ENCODE measurements at places on chromosomes 6 and 20.

DNA sequence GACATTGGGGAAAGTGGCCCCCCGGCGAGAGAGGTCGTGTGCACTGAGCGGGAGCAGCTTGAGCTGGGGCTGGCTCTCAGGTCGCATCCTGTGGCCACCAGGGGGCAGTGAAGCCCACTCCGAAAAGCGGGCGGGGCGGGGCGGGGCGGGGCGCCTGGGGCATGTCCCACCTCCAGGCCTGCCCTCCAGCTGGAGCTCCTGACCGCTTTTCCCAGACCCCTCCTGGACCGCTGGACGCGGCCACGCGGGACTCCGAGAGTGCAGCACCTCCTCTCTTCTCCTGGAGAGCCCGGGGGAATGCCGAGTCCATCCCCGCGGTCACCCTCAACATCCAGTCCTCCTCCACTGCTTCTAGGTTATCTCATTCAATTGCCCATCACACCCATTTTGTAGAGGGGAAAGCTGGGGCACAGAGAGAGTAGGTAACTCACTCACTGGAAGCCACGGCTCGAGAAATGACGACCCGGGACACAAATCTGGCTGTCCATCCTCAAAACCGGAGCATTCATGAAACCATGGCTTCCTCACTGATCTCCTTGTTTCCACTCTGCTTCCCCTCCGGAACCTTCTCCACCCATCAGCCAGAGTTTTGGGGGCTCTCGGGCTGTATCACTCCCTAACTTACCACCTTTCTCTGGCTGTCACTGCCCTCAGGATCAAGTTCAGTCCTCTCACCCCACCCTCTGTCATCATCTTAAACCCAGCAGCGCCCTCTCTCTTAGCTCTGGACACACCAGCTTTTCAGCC, 24.1 kb downstream of the COX4I2 start:
- DNase-seq, result peak; percentile 83

DNA sequence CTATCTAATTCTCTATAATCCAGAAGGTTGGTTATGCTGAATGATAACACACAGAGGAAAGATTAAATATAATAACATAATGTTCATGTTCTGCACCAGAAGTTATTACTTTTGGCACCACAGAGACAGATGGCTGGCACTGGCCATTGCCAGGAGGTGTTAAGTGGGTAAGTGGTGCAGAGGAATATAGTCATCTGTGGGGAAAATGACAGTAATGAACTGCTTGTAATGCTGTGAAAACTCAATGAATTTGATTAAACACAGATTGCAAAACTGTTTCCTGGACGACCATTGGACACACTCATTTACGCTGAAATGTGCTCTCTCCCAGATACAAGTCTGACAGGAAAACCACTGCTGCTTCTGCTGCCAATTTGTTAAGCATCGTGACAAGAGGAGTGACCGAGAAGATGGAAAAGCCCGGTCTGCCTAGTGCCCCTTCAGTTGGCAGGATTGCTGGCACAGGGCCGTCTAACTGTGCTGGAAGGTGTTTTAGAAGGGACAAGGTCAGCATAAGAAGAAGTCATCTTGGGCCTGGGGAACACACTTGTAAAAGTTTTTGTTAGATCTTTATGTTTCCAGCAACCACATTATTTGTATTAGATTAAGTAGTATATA, 567.4 kb downstream of the CBLN4 start:
- no peak for DNase-seq

DNA sequence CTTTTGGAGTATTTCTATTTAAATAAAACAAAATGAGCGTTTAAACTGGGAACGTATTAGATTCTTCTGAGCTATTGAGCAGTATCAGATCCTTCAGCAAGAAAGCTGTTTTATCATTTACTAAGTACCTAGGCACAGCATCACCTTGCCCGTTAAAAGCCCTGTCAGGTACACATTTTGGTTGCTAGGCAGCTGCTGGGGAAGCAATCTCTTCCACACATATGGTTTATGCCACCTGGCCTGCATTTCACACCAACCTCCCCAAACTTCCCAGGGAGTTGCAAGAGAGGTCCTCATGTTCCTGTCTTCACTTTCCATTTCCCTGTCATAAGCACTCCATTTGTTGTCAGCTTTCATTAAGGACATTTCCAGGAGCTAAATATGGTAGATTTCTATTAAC, 400.1 kb downstream of the PLCB1 start:
- DNase-seq, result no peak

GRCh38 chr6:127592964-127593363, 16.0 kb downstream of the C6orf58 start:
- no peak for DNase-seq

- DNase-seq, result no peak
Observed at GRCh38 chr6:38404355-38404754, 235.4 kb downstream of the BTBD9 start.

DNA sequence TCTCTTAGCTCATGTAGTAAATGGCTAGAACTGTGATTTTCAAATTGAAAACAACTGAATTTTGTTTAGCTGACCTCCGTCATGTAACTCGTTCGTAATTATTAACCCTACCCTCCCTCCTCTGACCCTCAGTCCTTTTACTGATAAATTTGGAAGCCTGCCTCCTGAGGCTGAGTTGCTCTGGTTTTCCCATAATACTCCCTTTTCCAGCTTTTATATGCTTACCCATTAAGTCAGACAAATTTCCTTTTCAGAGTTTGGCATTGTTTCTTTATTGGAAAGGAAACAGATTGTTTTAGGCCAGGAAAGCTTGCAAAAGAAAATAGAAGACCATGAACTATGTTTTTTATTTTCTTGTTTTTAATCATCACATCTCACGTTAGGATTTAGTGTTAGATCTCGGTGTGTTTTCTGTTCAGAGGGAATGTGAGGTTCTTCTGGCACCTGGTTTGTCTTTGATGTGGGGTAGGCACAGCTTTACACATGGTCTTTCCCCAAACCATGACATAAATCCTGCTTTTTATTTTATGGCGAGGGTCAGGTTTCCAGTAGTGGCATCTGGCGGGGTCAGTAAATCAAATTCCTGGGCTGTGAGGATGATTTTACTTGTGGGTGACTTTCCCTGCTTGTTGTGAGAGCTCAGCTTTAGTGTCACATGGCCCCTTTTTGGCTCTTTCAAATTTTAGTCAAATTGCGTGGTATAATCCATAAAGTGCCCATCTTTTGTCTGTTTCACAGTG, 24.5 kb downstream of the PLCB4 start:
- no peak for DNase-seq

DNA sequence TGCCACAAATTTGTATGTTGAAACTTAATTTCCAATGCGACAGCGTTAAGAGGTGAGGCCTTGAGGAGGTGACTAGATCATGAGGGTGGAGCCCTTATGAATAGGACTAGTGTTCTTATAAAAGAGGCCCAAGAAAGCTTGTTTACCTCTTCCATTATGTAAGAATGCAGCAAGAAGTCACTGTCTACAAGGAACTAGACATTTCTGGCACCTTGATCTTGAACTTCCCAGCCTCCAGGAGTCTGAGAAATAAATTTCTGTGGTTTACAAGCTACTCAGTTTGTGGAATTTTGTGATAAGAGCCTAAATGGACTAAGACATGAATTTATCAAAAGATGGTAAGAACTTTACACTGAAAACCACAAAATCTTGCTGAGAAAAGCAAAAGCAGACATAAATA, 173.6 kb upstream of the SGK1 start:
- DNase-seq, result no peak

DNA sequence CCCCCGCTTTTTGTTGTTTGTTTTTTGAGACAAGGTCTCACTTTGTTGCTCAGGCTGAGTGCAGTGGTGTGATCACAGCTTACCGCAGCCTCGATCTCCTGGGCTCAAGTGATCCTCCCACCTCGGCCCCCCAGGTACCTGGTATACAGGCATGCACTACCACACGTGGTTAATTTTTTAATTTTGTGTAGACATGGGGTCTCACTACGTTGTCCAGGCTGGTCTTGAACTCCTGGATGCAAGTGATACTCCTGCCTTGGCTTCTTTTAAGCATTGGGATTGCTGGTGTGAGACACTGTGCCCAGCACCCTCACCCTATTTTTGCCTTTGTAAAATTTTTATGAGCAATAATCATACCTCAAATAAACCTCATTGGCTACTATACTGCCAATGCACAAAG, 5.5 kb downstream of the ENPP3 start:
- DNase-seq, result no peak

DNA sequence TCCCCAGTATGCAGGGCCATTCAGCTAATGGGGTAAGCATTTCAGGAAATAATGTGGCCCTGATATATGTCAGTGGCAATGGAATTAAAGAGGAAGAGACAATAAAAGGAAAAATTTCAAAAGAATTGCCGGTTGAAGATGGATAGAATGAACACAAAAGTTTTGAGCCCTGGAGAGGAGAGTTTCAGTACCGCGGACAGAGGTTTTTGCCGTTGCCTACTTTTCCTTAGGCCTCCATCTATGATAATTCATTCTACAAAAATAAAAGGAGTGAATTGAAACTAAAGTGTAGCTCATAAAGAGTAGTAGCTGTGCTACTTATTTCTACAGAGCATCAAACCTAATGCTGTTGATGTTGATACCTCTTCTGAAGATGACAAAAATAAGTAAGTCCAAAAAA, 140.7 kb downstream of the RNASET2 start:
- DNase-seq, result peak; percentile 2

DNA sequence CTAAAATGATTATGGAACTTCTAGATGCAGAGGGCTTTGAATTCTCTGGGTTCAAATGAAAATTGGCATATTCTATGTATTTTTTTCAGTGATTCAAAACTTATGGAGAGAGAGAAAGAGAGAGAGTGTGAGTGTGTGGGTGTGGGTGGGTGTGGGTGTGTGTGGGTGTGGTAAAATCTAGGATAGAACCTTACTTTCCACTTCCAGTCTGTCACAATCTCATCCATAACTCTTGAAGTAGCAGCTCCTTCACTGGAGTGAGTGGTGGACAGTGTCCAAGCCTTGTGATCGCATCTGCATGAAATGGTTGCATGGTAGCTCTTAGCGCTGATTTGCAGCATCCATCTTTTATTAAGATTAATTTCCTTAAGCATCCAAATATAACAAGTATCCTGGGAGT, 37.7 kb downstream of the ADGB start:
- no peak for DNase-seq

GRCh38 chr20:43188861-43189553, 699 bp downstream of the PTPRT start:
- no peak for DNase-seq

GRCh38 chr6:69601132-69601531, 195.7 kb downstream of the LMBRD1 start:
- no peak for DNase-seq

DNA sequence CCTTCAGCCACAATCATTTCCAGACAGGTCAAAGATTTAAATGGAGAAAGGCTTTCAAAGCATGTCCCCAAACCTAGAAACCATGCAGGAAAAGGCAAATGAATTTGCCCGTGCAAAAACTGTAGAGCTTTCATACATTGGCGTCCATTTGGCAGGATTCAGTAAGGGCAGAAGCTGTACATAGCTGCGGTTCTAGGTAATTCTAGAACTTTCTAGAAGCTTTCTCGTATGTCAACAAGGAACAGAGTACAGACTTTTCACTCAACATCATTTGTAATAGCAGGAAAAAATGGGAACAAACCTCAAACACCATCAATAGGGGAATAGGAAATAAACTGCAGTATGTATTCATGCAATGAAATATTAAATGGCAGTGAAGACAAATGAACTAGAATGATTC, 11.1 kb upstream of the MAPK13 start:
- DNase-seq, result no peak

DNA sequence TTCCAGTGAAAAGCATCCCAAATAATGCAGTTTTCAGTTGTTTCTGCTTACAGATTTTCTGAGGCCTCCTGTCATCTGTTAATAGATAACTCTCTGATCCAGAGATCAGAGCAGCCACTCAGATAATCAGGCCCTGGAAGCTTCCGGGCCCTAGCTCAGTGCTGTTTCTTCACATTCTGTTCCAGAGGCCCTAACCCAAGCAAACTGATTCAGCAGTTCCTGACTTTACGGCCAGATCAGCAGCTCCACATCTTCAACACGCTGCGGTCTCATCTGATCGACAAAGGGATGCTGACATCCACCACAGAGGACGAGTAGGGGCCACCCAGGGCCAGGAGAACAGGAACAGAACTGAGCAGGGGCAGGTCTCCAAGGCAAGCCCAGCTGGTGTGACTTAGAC, 63.1 kb downstream of the CDS2 start:
- DNase-seq, result no peak

DNA sequence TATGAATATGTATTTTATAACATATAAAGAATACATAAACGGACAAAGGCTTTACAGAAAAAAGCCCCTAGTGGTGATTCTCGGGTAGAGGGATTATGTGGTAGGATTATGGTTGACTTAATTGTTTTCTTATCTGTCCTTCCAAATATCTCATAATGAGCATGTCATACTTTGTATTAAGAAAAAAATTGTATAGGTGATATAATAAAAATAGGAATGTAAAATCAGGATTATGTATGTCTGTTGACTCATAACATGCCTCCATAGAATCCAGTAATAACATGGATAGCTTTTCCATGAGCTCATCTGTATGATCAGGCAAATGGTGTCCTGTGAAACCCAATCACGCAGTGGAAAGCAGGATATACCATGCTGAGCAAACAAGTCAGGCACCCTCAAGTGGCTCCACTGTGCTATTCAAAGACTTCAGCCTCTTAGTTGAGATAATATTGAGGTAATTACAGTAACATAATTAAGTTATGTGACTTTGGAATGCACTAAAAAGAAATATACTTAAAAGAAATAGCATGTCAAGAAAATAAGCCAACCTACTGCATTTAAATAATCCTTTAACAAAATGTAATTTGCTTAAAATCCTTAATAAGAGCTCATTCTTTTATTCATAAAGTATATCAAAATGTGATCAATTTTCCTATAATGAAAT, 39.6 kb upstream of the PRELID3B start:
- DNase-seq, result no peak

DNA sequence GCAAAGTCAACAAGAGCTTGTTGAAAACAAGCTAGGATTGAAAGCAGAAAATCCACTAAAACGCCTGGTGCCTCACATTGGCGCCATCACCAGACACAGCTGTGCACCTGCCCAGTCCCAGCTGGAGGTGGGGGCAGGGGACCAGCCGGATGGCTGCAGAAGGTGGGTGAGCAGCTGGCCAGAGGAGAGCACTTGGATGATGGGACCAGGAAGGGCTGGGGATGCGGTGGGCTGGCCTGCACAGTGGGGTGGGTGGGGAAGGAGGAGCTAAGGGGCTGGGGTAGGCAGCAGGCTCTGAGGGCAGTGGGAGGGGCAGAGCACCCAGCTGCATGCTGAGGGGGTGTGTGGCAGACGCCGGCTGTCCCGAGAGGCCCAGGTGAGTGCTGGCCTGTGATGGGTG, 7.1 kb downstream of the CABLES2 start:
- DNase-seq, result no peak

- DNase-seq, result peak; percentile 65
Observed at GRCh38 chr20:52405417-52405816, 213.8 kb upstream of the ZFP64 start.

GRCh38 chr20:32678948-32679347, 5.2 kb upstream of the C20orf203 start:
- no peak for DNase-seq

DNA sequence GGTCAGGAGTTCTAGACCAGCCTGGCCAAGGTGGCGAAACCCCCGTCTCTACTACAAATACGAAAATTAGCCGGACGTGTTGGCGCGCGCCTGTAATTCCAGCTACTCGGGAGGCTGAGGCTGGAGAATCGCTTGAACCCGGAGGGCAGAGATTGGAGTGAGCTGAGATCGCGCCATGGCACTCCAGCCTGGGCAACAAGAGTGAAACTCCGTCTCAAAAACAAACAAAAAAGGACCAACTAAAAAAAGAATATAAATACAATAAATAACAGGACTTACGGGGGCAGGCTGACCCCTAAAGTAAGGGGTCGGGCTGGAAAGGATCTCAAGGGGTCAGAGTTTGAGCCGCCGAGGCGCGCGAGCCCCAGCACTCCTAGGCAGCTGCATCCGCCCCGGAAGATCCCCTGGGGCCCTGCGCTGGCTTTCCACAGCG, 509 bp upstream of the TPD52L2 start:
- no peak for DNase-seq

GRCh38 chr6:37222992-37223391, 34.6 kb upstream of the TBC1D22B start:
- no peak for DNase-seq

Measured in suppressor macrophage treated with lipopolysaccharide for 4 hours (primary cell).